T-helper 1 cell treated with Interleukin-12 subunit alpha and Interleukin-12 subunit beta and Interleukin-4 antibody, amounts not matched to agents 30 ng/mL and 1 ng/mL, for 36 hours (primary cell): ENCODE measurements at places on chromosomes 4 and X. TPM values are rescaled to one million over a fixed set of nuclear protein-coding genes. Genes with fewer than 3 reads are reported as not detected.

Gene NOX1
- not detected in 2 replicates for total RNA-seq

Gene GAB3
- 26.4 and 32.1 TPM in 2 replicates for total RNA-seq

Gene WAS
- 151 and 162 TPM in 2 replicates for total RNA-seq

Gene GPM6B
- not detected in 2 replicates for total RNA-seq

Gene CENPVL2
- not detected in 2 replicates for total RNA-seq

Gene ADAD1
- not detected in 2 replicates for total RNA-seq

Gene TMPRSS11D
- not detected in 2 replicates for total RNA-seq

Gene GPRASP1
- total RNA-seq: 0.54 and 0.56 TPM in 2 replicates

Gene LRIT3
- total RNA-seq: 0.15 and 0.32 TPM in 2 replicates

Gene IL3RA
- total RNA-seq: 17.4 and 18.9 TPM in 2 replicates

Gene TBC1D8B
- total RNA-seq: 0.49 and 0.51 TPM in 2 replicates

Gene FAM90A26
- not detected in 2 replicates for total RNA-seq

Gene LARP1B
- 17.4 and 17.8 TPM in 2 replicates for total RNA-seq

Gene MOSPD2
- 12.2 and 14.0 TPM in 2 replicates for total RNA-seq

Gene PDE5A
- total RNA-seq: 0.15 and 0.49 TPM in 2 replicates

Gene PLAC8
- 200 TPM in 2 replicates for total RNA-seq

Gene STOX2
- 0.12 TPM in 1 of 2 replicates, not detected in the other for total RNA-seq

Gene SSX4B
- total RNA-seq: not detected in 2 replicates

Gene RBM47
- total RNA-seq: 3.8 and 4.7 TPM in 2 replicates

Gene MAOA
- total RNA-seq: 0.07 and 0.39 TPM in 2 replicates

Gene TIMM8A
- total RNA-seq: 13.7 and 17.1 TPM in 2 replicates

Gene C1GALT1C1
- total RNA-seq: 34.2 and 34.3 TPM in 2 replicates

Gene TAF7L
- total RNA-seq: 0.12 and 0.29 TPM in 2 replicates

Gene KLB
- not detected in 2 replicates for total RNA-seq

Gene ZNF732
- total RNA-seq: not detected in 2 replicates

Gene AFM
- not detected in 2 replicates for total RNA-seq

Gene IL1RAPL1
- total RNA-seq: not detected in 2 replicates

Gene TBC1D14
- total RNA-seq: 70.7 and 76.7 TPM in 2 replicates

Gene ARHGAP10
- total RNA-seq: 11.5 and 12.8 TPM in 2 replicates

Gene PPARGC1A
- not detected in 2 replicates for total RNA-seq

Gene FHIP1A
- not detected in 2 replicates for total RNA-seq

Gene MTNR1A
- total RNA-seq: not detected in 2 replicates

Gene GRID2
- total RNA-seq: not detected in 2 replicates

Gene NFKB1
- total RNA-seq: 135 and 141 TPM in 2 replicates

Gene CSAG3
- total RNA-seq: 7.4 and 9.8 TPM in 2 replicates

Gene NAP1L3
- total RNA-seq: 0.61 and 0.93 TPM in 2 replicates

Gene GAB1
- total RNA-seq: 0.34 and 0.39 TPM in 2 replicates

Gene SRD5A3
- total RNA-seq: 9.0 and 9.6 TPM in 2 replicates

Gene GC
- total RNA-seq: not detected in 2 replicates

Gene GPR143
- not detected in 2 replicates for total RNA-seq

Gene LETM1
- total RNA-seq: 64.9 and 69.2 TPM in 2 replicates

Gene TRIML2
- not detected in 2 replicates for total RNA-seq

Gene MAGEC2
- total RNA-seq: not detected in 2 replicates

Gene IQSEC2
- total RNA-seq: 0.20 and 0.29 TPM in 2 replicates

Gene SLC10A4
- total RNA-seq: 0.12 TPM in 1 of 2 replicates, not detected in the other

Gene COX7B
- 248 and 263 TPM in 2 replicates for total RNA-seq

Gene CXCL5
- not detected in 2 replicates for total RNA-seq

Gene ATP1B4
- not detected in 2 replicates for total RNA-seq

Gene AKAP4
- total RNA-seq: not detected in 2 replicates

Gene DCX
- total RNA-seq: not detected in 2 replicates

Gene DIAPH2
- 9.2 and 10.8 TPM in 2 replicates for total RNA-seq
